Right ventricle myocardium superior (tissue), 1 donor: ENCODE measurements at places on chromosomes 7 and 10.

DNA sequence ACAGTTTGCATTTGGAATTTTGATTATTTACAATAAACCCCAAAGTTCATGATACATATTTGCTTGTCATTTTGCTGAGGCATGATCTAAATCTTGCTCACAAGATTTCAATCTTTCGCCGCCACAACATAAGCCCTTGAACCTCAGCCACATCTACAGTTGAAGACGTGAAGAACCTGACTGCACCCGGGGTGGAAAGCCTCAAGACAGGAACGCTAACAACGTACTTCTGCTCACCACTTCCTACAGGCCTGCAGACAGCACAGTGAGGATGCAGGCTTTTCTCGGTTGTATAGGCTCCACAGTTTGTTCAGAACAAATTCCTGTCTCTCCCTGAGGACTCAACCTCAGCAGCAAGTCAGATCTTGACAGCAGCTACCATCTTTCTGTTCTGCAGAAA, 393.8 kb upstream of the PRKCQ start:
- no peak for DNase-seq

DNA sequence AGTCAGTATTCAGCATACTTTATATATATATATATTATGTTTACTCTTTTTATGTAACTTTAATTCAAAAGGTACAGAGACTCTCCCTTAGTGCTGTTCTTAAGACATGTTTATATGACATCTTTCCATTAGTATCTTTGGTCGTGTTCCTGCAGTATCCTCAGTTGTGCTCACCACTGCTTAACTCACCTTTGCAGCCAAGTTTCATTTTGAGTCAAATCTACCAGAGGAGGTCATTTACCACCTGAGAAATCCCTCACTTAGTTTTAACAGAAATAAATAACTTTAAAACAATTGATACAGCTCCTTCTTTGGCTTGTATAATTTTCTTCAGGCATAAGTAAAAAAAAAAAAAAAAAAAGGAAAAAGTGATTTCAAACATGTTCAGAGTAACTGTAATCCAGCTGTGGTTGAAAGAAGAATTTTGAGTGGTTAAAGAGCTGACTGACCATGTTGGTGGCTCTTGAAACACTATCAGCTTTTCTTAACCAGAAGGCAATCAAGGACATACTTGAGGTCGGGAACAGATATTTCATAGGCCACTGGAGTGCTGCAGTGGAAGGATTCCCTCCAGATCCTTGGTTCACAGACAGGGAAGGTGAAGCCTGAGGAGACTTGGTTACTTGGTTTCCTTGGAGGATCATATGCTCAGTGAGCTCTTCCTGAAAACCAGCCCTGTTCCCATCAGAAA, 116.8 kb downstream of the AUTS2 start:
- DNase-seq: no peak

DNA sequence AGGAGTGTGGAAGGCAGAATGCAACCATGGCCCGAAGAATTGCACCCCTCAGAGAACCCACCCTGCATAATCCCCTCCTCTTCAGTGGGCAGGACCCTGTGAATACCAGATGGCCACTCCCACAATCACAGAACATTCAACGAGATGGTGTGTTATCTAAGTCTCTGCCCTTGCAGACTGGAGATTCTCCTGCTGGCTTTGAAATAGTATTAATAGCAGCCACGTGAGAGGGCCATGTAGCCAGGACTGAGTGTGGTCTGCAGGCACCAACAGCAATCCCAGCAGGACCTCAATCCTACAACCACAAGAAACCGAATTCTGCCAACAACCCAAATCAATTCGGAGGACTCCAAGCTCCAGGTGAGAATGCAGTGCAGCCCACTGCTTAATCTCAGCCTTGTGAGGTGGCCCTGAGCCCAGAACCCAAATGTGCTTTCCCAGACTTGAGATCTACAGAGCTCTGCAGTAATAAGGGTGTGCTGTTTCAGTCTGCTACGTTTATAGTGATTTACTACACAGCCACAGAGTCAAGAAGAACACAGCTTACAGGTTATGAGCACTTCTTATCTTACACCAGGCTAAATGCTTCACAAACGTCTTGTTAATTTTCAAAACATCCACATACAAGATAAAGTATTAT, 72.1 kb downstream of the VOPP1 start:
- DNase-seq: no peak

DNA sequence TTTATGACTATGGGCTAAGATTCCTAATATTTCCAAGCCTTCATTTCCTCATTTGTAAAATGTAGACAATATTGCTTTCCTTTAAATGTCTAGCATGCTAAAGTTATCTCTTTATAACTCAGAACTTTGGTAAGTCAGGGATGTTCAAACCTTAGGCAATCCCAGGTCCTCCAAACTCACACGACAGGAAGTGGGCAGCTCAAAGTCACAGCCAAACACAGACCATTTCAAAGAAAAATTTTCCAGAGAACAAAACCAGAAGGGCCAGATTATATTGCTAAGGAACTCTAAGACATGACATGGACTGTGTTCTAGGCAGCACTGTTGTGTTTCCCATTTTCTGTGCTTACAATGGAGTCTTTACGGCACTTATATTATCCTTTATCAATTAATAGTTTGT, 87.8 kb upstream of the DYNC1I1 start:
- DNase-seq: no peak

GRCh38 chr10:104351061-104351702, 2.5 kb upstream of the CFAP58 start:
- DNase-seq: no peak

DNA sequence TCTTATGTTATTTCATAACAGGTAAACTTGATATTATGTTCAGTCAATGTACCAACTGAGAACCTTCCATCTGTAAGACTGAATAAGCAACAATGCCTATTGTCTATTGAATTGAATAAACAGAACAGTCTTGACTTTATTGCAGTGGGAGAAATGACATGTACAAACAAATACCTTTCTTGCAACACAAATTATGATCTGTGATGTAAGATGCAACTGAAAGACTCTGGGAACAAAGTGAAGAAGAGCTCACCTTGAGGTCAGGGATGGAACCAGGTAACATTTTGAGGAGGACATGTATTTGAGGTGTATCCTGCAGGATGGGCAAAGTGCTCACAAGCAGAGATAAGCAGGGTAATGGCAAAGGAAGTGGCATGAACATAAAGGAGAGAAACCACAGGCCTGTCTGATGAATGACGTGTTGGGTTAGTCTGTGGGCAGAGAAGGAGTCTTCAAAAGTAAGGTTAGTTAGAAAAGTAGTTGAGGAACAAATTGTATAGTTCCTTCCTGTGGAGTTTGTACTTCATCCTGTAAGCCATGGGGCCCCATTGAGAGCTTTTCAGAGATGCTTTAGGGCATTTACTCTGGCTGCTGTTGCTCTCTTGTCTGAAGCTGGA, 9.5 kb downstream of the PNLIPRP3 start:
- DNase-seq: no peak
